Activated T-cell treated with anti-CD3 and anti-CD28 coated beads, Interleukin-2, amount 50 U/mL, for 48 hours (primary cell): ENCODE measurements at places on chromosomes 11 and 22.

- DNase-seq: no peak
These were observed 280.7 kb upstream of the CADM1 start for GRCh38 chr11:115784796-115785521.

DNA sequence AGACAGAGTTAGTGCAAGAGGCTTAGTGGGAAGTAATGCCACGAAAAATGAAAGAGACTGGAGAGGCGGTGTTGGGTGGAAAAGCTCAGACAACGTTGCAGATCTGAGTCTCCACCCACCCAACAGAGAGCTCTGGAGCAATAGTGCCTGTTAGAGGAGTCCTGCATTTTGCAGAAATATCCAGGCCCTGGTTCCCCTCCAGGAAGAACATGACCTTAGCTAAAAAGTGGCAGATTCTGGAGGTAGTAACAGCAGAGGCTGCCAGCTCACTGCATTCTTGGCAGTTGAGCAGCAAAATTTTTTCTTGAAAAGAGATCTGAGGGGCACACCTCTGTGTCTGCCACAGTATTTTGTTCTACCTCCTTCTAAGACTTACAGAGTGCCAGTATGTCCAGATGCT is 27.7 kb upstream of the BIRC3 start:
- no peak for DNase-seq

- no peak for DNase-seq
These were observed 771.7 kb downstream of the TBC1D22A start for GRCh38 chr22:47533961-47534803.

DNA sequence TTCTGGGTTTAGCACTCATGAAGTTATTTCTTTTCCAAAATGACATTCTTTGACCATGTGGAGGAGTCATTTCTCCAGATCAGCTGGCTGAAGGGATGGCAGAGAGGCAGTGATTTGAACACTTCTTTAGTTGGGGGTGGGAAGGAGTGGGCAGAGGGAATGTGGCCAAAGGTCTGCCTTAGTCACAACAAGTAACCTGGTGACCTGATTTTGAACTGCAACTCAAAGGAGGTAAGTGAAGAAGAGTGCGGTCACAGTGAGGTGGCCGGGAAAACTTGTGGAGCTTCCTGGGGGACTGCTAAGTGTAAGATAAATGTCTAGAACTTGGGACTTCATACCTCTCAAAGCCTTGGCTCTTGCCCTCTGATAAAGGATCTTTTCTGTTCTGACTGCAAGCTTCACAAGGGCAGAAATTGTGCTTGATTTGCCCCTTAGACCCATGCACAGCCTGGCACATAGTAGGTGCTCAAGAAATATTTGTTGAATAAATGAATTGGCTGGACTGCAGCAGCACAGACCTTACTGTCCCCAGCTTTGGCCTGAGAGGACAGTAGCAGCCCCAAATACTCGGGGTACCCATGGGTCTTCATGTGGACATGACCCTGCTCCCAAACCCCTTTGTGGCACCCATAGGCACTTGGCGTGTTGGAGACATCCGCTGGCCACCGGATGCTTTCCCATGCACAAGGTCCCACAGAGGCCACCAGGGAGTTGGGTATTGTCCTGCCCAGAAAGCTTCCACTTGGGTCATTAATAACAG is 99.0 kb upstream of the ALX4 start:
- no peak for DNase-seq

GRCh38 chr11:36086366-36086765 is 142.5 kb downstream of the LDLRAD3 start:
- DNase-seq: no peak

- no peak for DNase-seq
These were observed 19.8 kb upstream of the FJX1 start for GRCh38 chr11:35598254-35599125.

GRCh38 chr11:35166369-35167360 is 27.7 kb downstream of the CD44 start:
- peak; percentile 74 for DNase-seq

- DNase-seq: no peak
These were observed 1083.6 kb downstream of the DLG2 start for GRCh38 chr11:84543367-84544159.

DNA sequence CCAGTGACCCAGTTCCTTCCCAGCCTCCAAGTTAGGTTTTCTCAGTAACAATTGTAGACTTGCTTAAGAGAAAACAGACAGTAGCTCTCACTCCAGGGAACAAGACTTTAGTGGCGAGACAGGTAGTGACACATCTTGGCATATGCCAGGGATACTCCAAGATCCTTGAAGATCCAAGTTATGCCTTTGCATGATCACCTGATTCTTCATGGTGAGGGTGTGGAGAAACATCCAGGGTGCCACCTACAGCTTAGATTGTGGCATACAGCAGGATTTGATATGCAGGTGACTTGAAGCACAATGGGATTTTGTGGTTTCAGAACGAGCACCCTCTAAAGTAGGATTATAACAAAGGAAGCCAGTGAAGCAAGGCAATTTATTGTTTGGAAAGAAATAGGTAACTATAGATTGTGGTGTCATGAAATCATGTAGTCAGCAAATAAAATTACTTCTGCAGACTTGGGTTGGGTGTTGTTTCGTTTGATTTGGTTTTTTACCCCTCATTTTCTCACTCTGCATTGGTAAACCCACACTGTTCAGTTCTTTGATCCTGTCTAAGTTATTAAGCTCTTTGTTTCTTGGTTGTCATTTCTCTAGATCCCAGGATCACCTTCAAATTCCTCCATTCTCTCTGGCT is 9.2 kb downstream of the POU2AF3 start:
- no peak for DNase-seq

DNA sequence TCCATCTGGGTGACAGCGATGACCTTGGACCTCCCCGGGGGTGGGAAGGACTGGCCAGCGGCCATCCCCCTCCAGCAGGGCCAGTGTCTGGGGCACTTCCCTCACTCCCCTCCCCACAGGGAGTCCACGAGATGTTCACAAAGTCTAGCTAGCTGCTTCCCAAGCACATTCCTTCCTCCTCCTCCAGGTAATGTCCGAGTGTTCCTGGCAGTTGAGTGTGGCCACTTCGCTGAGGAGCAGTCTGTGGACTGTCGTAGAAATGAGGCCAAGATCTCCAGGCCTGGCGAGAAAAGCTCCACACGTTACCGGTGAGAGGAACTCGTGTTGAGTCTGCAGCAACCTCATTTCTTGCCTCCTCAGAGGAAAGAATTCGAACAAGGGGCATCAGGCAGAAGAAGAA is 425.5 kb downstream of the BRD1 start:
- DNase-seq: no peak

GRCh38 chr22:31393893-31394292 is 5.5 kb upstream of the DRG1 start:
- DNase-seq: no peak

GRCh38 chr11:72826191-72826941 is 12.2 kb downstream of the ATG16L2 start:
- DNase-seq: no peak

DNA sequence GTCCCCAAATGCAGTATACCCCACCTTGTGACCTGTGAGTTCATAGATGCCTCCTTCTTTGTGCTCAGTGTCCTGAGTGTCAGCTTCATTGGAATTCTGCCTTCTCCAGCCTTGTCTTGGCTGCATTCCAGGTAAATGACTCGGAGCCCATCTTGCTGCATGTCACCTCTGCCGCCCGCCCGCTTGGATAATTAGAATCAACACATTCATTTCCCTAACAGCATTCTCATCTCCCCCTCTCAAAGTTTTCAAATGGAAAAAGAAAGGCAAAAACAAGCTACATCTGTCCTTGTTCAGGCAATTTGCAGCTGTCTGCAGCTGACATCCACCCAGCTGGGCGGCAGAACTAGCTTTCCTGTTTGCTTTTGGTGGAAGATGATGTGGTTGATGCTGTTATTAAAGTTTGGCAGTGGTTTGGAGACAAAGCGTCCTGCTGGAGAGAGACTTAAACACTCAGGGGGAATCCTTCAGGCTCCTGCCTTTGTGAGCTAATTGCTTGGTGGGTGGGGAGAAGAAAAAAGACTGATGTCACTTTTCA is 198.8 kb upstream of the SEZ6L start:
- no peak for DNase-seq

GRCh38 chr11:115525531-115526006 is 21.4 kb upstream of the CADM1 start:
- no peak for DNase-seq
